Kidney capillary endothelial cell (primary cell): ENCODE measurements at places on chromosomes 7 and 10.
A peak's percentile ranks its signal among the peaks of the same experiment; 100 is the strongest.

- no peak for DNase-seq
These were observed 6.9 kb downstream of the TMEM140 start for GRCh38 chr7:135154734-135155133.

GRCh38 chr7:115218076-115218475 is 296.2 kb downstream of the MDFIC start:
- no peak for DNase-seq

DNA sequence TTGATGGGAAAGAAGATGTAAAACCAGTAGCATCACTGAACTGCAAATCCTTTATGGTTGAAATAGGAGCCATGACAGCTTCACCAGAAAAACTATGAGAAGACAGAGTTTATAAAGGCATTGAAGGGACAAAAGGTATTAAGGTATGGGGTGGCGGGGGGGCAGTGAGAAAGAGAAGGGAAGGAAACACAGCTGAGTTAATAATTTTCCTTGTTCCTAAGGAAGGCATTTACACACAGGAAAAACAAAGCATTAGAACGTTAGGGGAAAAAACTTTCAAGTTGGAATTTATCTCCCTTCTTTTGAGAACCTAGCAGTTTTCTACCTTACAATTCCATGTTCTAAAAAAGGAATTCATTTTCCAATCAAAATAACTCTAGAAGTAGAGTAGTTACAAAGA is 4.4 kb downstream of the LARP4B start:
- DNase-seq = no peak

DNA sequence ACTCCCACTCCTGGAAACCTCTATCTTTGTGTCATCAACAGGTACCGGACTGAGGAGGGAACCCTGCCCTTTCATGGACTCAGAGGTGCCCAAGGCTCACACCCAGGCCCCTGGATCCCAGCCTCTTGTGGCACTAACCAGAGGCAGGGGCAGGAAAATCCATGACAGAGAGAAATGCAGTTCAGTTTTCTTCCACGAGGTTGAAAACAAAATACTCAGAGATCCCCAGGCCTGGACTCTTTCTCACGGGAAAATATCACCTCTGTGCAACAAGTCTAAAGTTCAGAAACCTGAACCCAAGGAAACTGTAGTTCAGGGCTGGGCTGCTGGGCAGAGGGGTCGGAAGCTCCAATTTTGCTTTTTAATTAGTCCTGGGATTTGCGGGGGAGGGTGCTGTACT is 21.4 kb upstream of the OPN4 start:
- no peak for DNase-seq

DNA sequence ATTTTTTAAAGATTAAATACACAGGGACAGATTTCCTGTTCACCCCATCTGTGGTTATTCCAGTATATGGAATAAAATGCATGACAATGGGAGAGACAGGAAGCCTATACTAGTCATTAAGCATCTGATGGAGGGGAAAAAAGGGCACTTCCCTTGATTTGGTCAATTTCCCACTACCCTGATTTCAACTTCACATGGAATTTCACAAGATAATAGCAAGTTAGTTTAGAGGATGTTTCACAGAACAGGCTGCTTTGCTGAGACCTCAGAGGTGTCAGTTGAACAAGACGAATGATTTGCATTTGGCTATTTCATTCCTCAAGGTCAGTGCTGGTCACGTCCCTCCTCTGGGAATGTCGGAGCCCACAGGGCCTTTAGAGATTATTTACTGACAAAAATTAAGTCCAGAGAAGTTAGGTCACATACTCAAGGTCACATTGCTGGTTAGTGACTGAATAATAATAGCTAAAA is 4.7 kb upstream of the ITPRIP start:
- DNase-seq = peak; percentile 81

- DNase-seq = no peak
These were observed 23.4 kb downstream of the PYROXD2 start for GRCh38 chr10:98391578-98391991.

DNA sequence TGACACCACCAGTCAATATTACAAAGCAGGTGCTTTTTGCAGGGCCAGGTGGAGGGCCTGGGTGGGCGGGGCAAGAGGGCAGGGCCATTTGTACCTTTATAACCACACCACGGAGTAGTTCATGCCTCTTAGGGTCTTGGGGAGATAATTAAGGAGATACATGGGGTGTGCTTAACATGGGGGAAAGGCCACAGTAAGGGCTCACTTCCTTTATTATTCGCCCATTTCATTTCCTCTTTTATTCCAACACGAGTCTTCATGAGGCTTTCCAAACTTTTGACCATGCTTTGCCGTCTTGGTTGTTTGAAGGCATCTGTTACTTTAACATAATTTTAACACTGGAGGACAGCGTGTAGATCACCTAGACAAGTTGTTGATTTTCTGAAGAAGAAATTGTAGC is 33.3 kb upstream of the LYZL2 start:
- DNase-seq = no peak

GRCh38 chr7:141144921-141145629 is 71.2 kb downstream of the TMEM178B start:
- no peak for DNase-seq

GRCh38 chr7:18849130-18849529 is 268.3 kb downstream of the TWIST1 start:
- no peak for DNase-seq

GRCh38 chr10:23203369-23204325 is 11.5 kb downstream of the PTF1A start:
- no peak for DNase-seq

DNA sequence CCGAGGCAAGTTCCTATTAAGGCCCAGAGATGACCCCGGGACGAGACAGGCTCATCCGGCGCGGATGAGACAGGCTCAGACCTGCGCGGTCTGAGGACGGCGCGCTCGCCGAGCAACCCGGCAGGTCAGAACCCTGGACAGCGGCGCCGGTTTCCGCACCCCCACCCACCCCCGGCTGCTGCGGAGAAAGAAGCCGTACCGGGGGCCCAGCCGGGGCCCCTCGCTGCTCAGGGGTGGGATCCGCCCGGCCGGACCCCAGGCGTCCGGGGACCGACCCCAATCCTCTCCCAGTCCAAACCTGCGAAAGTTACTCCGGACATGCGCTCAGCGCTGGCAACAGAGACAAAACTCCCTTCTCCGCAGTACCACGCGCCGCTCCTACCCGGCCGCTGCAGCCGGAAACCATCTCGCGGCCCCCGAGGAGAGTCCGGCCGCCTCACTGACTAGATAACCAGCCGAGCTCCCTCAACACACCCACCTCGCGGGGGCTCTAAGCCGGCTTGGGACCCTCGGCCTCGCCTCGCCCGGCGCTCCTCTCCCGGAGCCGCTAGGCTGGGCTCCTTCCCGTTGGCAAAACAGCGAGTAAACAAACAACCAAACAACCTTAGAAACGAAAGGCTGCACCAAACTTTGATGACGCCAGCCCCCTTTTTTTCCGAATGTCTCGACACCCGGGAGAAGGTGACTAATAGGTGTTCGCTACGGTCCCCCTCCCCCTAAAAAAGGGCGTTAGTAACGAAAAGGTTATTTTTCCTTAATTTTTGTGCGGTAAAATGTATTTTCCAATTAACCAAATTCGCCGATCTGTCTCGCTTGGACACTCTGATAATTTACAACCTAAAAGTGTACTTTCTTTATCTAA is 2.3 kb upstream of the DRGX start:
- peak; percentile 33 for DNase-seq

GRCh38 chr10:15898046-15898445 is 37.7 kb upstream of the MINDY3 start:
- peak; percentile 62 for DNase-seq

DNA sequence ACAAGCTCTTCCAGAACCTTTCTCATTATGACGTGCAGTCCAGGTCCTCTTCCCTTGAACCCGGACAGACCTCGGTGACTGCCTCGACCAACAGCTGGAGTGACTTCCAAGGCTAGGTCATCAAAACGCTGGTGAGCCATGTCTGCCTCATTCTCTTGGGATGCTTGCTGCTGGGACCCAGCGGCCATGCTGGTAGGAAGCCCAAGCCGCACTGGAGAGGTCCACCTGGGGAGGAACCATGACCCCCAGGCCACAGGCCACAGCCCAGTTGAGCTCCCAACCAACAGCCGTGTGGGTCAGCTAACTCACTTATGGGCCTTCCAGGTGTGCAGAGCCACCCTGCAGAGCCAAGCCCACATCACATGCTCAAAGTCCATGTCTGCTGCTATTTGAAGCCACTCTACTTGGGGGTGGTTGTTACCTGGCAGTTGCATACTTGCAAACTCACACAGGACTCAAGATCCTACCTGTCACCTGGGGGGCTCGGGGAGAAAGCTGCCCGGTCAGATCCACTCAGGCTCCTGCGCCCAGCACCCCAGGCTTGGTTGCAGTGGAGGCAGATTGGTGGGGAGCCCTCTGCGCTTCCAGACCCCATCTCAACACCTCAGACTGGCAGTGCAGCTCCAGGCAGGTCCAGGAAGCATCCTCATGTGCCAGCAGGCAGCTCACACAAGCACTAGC is 57.0 kb downstream of the MICALL2 start:
- DNase-seq = no peak

GRCh38 chr7:69873512-69873911 is 275.2 kb downstream of the AUTS2 start:
- DNase-seq = no peak

GRCh38 chr10:130362308-130362761 is 226.1 kb downstream of the GLRX3 start:
- DNase-seq = no peak

GRCh38 chr7:120400806-120401455 is 128.0 kb downstream of the KCND2 start:
- no peak for DNase-seq

DNA sequence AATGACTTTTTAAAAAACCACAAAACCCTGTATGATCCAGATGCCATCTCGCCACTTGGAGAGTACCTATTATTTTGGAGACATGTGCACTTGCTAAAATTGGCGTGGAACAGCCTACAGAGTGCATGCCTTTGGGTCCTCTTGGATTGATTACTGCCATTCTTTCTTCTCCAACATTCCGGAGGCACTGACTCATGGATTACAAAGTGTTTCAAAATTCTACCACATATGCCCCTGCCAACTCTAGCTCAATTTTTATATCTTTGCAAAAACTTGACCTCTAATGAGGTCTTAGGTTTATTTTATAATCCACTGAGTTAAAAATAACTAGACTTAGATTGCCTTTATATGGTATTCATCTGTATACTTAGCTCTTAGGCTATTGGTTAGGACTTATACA is 55.8 kb upstream of the KIF5B start:
- DNase-seq = no peak

GRCh38 chr10:30158325-30158960 is 99.1 kb upstream of the JCAD start:
- no peak for DNase-seq

- no peak for DNase-seq
These were observed 249.4 kb upstream of the CTBP2 start for GRCh38 chr10:125409756-125410155.

DNA sequence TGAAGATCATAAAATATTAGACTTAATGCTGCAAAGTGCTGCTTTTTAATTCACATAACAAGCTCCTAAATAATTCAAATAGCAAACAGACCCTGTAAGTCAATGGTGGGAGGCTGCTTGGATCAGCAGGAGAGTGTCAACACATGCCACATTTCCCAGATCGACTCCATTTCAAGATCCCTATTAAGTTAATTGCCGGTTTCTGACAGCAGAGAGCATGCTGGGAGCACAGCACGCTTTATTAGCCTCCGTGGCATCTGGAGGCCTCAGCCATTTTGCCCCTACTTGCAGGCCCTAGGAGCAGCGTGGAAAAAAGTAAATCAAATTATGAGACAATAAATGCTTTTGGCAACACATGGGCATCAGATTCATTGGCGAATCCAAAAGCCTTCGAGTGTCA is 201.0 kb downstream of the EMX2 start:
- DNase-seq = no peak

DNA sequence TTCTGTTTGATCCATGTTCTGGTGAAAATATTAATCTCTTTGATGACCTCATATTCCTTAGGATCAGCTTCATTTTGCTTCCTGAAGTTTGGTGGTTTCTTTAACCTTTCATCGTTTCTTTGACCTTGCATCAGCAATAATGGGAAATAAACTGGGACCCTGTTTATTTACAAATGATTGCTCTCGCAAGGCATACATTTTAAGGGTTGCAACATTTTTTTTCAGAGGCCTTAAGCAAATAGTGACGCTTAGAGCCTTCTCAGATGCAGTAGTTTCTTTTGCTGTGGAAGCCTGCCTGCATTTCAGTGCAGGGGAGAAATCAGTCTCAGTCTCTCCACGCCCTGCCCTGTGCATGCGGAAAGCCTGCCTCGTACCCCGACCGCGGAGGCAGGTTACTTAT is 139.1 kb upstream of the NPS start:
- no peak for DNase-seq

DNA sequence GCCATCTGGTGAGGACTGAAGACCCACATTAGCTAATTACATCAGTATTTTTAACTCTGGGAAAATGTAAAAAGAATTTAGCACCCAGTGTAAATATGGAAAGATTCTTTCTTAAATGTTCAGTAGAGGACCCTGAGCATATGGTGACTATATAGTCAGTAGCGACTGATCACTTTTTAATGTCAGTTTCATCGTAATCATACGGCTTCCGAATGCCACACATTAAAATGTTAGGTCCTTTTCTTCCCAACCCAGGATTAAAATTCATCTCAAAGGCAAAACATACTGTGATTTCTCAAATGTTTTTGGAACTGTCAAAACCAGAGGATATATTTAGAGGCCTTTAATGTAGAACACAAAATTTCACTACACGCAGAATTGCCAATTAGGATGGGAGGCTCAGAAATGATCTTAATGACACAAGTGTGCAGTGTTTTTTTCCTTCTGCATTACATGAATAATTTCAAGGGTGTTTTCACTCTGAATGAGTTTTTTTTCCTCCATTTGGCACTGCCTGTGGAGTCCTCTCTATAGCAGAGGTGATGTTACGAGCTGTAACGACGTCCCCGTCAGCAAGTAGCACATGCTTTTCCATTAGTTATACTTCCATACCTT is 382.7 kb downstream of the PAXIP1 start:
- DNase-seq = no peak

DNA sequence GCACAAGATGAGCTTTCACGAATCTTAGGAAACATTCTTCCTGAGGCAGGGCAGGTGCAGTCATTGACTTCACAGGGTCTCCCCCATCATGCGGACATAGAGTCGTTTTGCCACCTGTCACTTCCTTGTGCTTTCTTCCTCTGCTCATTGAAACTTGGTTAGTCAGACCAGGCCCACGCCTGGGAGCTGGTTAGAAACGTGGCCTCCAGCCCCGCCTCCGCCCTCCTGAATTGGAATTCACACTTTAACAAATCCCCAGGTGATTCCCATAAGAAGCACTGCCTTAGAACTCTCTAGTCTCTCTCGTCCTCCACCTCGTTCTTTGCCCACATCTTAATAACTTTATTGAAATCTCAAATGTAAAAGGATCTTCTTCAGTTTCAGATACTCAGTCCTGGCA is 265.5 kb upstream of the FZD8 start:
- no peak for DNase-seq

DNA sequence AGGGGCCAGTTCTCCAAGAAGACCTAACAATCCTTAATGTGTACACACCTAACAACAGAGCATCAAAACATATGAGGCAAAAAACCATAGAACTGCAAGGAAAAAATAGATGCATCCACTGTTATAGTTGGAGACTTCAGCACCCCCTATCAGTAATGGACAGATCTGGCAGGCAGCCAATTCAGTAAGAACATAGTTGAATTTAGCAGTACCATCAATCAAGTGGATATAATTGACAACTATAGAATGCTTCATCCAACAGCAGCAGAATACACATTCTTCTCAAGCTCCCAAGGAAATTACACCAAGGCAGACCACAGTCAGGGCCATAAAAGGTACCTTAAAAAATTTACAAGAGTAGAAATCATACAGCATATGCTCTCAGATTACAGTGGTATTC is 42.2 kb downstream of the POLL start:
- DNase-seq = no peak
